ENCODE measurements at places on chromosomes 12 and 14.
A peak's percentile ranks its signal among the peaks of the same experiment; 100 is the strongest.

GRCh38 chr14:52000019-52000582 lies 10.8 kb downstream of the RTRAF start:
- no peak for DNase-seq

DNA sequence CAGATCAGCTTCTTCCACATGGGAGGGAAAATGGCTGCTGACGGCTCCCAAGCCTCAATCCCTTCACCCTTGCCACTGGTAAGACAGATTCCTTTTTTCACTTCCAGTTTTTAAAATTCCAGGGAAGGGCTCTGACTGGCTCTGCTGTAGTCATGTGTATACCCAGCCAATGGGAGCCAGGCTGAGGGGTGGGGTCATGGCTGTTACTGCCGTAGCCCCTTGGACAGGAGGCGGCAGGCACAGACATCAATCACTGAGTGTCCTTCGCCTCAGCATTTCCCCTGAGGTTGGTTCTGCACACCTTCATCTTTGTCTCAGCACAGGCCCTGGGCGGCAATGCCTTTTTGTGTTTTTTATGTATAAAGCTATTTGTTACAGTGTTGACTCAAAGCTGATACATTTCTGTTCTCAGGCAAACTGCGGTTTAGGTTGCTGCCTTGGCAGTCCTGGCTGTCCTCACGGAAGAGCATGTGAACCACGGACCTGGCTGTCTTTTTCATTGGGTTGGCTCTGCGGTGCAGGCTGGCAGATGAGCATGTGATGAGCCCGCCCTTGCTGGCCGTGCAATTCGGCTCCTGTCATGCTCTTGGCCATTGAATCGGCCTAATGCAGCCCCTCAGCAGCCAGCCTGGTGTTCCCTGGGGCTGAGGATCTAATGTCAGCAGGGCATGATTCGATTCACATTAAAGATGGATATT lies 74.3 kb downstream of the PPM1A start:
- no peak for DNase-seq

DNA sequence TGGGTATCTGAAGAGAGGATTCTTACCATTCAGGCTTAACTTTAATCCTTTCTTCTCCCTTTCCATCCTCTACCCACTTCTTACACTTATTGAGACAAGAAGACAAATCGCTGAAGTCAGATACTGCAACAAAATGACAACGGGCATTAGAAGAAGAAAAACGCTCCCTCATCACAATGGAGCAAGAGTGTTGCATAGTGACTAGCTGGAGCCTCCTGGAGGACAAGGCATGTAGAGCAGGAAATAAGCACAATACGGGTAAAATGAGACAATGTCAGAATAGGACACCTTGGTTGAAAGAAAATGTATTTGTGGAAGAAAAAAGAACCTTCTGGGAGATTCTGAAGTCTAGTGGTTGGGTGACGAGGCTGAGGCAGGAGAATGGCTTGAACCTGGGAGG lies 501.0 kb downstream of the RERGL start:
- DNase-seq: peak; percentile 77

DNA sequence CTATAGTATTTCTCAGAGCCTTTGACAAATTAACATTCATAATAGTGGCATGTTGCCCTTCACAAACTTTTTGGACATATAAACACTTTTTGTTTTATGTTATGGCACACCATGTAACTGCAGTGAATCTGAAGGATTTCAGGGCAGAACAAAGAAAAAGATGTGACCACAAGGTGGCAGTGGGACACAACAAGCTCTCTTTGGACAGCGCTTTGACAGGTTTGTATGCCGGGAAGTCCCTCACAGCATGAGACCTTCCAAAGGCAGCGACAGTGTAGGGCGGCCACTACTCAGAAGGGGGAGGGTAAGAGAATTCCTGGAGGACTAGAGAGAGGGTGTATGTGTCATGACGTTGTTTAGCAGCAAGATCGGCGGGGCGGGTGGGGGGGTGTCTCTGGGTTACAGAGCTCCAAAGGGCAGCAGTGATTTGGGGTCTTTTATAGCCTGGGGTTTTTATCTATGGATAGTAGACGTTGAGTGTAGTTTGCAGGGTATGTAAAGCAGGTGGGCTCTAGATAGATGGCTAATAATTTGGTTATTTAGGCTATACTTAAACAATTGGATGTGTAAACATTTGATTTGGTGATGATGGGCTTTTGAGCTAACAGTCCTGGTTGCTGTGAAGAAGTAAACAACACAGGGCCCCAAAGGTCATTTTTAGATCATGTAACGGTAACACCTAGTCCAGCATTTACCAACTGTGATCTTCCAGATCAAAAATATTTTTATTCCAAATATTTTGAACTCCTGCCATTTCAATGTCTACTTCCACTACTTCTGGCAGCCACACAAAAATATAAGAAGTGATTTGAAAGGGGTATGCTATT lies 22.9 kb downstream of the ETFBKMT start:
- peak; percentile 92 for DNase-seq

GRCh38 chr14:59439256-59439965 lies 25.8 kb downstream of the GPR135 start:
- DNase-seq: no peak

DNA sequence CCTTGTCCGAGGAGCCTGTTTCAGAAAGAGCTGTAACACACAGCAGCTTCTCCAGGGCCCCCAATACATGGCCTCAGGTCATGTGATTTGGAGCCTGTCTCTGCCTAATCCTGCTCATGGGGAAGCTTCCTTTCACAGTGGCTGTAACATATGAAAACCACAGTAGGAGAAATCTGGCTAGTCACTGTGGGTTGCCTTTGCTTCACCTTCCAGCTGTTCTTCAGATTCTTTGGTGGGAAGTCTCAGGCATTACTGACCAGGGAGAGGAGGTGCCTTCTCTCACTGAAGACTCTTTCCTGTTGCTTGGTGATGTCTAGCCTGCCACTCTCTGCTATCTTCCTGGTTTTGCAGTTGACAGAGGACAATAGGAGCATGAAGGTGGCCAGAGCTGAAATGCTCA lies 350.6 kb downstream of the DPF3 start:
- DNase-seq: no peak

- no peak for DNase-seq
These were observed 389.6 kb upstream of the ATP2B1 start for GRCh38 chr12:90098132-90098779.

DNA sequence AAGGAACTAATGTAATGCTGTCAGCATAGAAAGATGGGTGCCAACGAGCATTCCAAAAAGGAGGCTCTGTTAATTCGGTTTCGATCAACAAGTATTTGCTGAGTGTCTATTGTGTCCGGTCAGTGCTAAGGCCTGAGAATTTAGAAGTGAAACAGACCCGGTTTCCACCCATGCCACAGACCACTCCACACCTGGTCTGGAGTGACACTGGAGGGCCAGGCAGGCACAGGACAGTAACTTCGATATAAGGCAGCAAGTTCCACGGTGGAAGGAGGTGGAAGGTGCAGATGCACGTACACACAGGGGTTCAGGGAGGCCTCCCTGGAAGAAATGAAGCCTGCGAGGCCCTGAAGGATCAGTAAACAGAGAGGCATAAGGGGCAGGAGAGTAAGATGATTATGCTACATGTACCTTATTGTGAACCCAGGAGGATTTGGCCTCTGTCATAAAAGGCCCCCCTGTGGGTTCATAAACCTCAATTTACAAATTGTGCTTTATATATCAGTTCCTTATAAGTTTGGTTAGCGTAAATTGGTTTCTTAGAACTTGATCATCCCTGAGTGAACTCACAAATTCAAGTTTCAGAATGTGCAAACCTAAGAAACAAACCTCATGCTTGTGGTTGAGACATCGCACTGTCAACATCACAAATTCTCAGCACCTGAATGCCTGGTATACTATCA lies 25.9 kb downstream of the SSH1 start:
- no peak for DNase-seq

DNA sequence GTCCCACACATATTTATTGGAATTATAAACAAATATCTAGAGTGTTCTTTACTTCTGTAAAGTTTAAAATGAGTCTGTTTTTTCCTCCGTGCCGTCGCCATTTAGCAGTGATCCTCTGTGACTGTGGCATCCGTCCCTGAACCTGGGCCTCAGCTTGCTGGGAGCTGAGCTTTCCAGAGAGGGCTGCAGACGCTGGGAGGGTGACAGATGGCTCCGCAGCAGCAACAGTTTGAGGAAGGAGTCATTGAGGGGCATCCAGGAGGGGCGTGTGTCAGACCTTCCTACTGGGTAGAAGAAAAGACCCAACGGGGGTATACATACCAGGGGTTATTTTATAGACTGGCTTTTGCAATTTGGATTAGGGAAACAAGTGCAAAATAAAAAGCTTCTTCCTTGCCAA lies 47.9 kb downstream of the NEUROD4 start:
- no peak for DNase-seq

- DNase-seq: peak; percentile 78
These were observed 53.0 kb downstream of the SSH1 start for GRCh38 chr12:108804271-108804953.

- peak; percentile 28 for DNase-seq
These were observed 2.2 kb downstream of the SERPINA9 start for GRCh38 chr14:94473666-94474410.

DNA sequence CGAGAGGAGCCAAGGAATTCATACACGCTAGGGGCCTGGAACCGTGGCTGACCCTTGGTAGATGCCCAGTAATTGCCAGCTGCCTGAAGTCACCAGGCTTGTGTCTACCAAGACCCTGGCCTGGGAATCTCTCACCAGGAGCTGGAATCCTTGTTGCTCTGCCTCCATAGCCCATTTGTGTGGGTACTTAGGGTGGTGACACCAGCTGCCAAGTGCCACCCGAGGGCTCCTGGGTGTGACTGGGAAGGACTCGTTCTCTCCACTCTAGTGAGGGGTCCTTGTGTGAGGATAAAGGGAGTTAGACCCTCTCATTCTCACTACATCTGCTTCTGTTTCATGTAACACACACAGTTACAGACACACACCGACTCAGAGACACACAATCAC lies 17.9 kb downstream of the SERPINA1 start:
- peak; percentile 32 for DNase-seq

- DNase-seq: no peak
These were observed 258.0 kb upstream of the PLEKHG7 start for GRCh38 chr12:92444763-92445162.

DNA sequence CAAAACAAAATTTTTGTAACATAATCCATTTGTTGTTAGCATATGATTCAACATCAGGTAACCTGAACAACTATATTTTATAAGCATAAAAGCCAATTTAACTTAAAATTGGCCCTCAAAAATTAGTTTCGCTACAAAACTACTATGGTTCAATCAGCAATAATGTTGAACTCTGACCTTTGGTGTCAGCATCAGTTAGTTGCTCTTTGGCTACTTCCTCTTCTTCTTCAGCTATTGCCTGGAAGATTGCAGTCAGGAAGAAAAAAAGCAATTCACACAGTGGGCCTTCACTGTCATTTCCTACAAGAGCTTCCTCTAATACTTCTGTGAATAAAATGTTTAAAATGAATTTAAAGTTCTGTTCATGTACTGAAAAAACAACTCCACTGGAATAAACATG lies 78.2 kb upstream of the CFL2 start:
- no peak for DNase-seq

- no peak for DNase-seq
These were observed 7.8 kb downstream of the GMFB start for GRCh38 chr14:54480830-54481562.

DNA sequence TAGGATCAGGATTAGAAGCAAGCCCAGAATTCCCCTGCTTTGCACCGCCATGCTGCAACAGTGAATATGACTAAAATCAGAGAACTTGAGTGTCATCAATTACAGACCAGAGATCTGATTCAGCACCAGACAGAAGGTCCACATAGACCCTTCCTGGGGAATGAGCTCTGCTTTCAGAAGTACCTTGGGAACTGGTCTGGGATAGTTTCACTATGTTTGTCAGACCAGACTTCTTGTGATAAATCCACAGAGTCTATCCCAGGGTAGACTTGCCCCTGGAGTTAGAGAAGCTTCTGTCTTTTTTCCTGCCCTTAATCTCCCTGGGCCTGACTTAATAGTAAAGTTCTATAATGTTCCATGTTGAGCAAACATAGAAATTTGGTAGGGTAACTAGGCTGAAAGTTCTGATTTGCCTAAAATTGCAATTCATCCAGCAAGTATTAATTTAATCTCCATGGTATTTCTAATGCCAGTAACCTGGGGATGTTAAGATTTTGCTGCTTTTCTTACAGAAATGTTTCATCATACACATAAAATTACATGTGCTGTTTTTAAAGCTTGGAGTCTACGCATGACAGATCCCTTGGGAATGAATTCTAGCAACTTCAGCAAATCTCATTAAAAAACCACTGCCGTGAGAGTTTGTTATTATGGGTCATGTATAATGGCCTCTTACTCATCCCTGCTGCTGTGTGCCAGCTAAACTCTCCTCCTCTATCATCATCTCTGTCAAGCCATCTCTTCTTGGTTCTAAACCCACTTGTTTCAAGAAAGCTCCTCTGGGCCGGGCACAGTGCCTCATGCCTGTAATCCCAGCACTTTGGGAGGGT lies 61.3 kb upstream of the METAP2 start:
- DNase-seq: no peak

DNA sequence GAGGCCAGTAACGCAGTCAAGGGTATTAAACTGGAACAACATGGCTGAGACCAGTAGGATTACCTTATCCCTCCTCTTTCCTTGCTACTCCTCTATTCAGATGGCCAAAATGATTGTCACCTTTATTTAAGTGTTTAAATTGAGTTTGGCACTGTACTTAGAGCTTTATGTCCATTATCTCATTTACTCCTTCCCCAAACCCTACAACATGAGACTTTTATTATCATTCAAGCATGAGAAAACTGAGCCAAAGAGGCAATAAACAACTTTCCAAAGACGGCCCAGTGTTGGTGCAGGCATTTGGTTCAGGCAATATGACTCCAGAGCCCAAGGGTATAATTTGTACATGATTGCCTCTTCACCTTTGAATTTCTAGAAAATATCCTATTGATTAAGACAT lies 370.9 kb upstream of the KITLG start:
- no peak for DNase-seq

DNA sequence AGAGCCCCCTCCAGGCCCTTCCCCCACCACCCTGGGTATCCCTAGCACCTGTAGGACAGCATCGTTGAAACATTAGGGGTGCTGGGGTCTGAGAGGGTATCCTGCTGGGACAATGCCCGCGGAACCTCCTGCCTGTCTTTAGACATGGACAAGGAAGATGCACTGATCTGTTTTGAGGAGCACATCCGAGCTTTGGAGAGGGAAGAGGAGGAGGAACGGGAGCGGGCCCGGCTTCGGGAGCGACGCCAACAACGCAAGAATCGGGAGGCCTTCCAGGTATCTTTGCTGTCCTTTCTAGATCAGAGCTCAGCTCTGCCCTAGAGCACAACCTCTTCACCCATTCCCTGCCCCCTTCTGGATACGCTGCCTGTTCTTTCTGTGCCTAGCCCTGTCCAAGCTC lies 13.2 kb downstream of the PRPF40B start:
- DNase-seq: peak; percentile 46

DNA sequence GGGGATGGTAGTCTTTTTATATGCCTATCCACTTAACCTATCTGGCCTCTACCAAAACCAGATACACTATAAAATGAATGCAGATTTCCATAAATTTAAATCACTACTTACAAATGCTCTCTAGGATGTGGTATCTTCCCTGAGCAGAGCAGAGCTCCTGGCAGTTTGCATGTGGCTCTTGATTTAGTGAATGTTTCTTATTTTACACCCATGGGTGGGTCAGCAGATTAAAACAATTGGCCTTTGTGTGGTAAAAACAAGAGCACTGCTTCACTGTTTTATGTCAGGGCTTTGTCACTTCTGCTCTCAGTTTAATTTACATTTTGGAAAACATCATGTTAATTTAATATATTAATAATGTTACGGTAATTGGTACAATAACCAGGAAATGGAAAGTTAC lies 5.5 kb downstream of the TAS2R19 start:
- no peak for DNase-seq

All from islet precursor cell (in vitro differentiated cells).